ENCODE measurements at places on chromosomes 12 and 14.
A peak's percentile ranks its signal among the peaks of the same experiment; 100 is the strongest.

DNA sequence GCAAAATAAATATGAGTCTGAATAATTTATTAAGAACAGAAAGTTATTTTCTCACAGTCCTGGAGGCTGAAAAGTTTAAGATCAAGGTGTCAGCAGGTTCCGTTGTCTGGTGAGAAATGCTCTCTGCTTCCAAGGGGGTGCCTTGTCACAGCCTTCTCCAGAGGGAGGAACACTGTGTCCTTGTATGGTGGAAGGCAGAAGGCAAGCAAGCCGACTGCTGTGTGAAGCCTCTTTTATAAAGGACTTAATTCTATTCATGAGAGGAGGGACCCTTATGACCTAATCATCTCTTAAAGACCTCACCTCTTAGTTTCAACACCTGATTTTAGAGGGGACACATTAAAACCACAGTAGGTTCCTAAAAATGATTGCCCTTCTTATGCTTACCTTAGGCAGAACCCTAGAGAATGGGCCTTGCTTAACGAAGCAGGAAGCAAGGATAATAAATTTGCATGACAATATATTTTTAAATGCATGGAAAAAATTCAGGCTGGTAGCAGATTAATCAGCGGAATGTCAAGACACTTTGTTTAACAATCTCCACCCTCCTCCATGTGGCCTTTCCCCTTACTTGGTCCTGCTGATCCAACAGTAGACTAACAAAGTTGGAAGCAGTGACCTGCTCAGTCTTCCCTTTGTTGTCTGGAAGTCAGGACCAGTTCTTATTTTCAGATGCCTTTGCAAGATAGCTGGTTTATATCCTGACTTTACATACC lies 154.9 kb downstream of the DYRK2 start:
- DNase-seq = no peak

DNA sequence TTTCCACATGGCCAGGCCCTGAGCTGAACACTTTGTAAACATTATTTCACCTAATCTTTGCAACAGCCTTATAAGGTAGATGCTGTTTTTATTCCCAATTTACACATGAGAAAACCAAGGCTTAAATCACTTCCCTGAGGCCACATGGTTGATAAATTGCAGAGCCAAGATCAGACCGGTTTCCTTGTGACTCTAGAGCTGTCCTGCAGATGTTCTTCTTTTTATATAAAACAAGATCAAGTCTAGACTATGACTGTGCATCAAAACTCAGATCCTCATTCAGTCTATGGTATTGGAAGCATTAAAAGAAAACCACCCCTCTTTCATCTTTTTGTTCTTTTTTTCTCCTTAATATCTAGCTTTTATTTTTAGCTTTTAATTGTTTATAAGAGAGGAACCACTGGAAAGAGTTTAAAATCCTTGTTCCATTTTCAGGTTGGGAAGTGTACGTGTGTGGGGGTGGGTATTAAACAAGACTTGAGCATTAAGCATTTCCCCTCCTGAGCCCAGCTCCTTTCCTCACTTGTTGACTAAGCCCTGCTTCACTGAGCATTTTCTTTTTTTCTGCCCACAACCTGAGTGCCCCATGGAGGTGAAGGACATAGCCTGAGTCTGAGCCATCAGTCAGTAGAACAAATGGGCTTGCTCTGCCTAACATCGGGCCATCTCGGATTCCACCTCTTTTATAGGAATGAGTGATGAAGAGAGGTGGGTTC lies 45.4 kb downstream of the GPATCH2L start:
- DNase-seq = no peak

- DNase-seq = no peak
Observed at GRCh38 chr14:69096781-69097475, 56.0 kb downstream of the DCAF5 start.

DNA sequence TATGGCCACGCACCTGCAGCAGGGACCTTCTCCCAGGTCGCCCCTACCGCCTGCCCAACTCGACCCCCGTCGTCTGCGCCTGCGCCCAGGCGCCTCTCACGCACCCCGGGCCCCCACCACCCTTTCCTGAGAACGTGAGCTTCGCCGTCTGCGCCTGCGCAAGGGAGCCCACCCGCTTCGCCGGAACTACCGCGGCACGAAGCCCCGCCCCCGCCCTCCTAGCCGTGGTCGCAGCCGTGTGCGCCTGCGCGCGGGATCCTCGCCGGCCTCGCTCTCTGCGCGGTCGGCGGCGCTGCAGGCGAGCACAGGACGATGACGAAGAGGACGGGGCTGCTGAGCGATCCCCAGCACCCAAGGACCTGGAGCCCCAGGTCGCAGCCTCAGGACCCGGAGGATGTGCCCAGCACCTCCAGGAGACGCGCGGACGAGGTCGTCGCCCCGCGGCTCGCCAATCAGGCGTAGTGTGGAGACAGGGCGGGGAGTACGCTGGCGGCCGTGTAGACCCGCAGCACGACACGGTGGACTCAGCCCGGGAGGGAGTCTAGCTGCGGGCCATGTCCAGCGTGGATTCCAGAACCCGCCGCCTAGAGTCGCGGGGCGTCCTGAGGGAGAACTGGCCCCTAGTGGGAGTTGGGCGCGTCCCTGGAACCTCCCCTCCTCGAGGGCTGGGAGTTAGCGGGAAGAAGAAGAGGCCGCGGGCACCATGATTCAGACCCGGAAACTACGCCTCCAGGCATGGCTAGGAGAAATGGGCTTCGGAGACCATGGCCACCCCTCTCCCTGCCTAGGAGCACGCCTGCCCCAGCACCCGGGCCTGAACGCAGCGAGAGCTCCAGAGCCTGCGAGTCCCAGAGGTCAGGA lies 1120.8 kb upstream of the TMEM132C start:
- peak; percentile 78 for DNase-seq

- no peak for DNase-seq
Observed at GRCh38 chr12:124422142-124422569, 127.3 kb downstream of the RFLNA start.

DNA sequence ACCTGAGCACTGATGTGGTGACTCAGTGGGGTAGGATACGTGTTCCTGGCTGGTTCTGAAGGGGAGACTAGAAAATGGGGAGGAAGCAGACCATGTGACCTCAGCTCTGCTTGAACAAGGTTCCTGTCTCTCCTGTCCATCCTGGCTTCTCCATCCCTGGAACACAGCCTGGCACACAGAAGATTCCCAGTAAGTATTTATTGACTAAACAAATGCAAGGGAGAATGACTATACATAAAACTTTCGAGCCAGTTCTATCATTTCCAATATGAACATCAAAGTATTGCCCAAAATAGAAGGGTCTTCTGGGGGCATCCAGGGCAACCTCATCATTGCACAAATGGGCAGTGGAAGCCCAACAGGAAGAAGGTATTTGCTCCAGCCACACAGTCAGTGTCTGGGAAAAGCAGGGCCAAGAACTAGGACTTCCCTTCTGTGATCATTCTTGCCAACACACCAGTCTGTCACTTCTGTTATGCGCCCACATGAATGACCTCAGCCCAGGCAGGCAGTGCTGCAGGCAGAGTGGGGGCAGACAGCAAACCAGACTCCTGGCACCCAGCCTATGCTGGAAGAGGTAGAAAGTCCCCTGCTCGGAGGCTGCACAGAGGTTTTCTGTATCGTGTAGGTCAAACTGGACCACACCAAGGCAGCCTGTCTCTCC lies 5.6 kb upstream of the SERPINA9 start:
- no peak for DNase-seq

- DNase-seq = no peak
Observed at GRCh38 chr12:108814462-108815211, 42.7 kb downstream of the SSH1 start.

- no peak for DNase-seq
Observed at GRCh38 chr12:65372574-65372973, 94.1 kb downstream of the MSRB3 start.

DNA sequence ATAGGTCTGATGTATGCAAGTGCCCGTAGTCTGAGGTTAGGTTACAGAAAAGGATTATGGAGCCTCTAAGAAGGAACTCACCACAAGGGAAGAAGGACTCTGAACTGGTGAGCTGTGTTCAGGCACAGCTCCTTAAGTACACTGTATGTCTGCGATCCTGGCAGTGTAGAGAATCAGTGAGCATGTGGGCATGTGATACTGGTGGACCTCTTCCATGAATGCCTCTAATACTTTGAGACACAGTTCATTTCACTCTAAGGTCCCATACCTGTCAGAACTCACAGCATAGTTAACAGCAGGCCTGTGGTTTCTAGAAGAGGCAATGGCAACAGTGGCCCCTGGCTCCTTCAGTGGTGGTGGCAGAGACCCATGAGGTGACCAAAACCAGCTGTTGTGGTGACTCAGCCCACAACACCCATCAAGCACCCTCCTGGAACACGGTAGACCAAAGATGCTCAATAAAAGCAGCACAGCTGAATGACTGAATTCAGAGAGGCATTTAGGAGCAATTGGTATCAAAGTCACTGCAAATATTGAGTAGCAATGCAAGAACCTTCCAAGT lies 6.9 kb upstream of the OR6J1 start:
- DNase-seq = no peak

GRCh38 chr12:122861587-122861970 lies 26.3 kb downstream of the HIP1R start:
- DNase-seq = no peak

GRCh38 chr12:92654929-92655328 lies 47.9 kb upstream of the PLEKHG7 start:
- no peak for DNase-seq

DNA sequence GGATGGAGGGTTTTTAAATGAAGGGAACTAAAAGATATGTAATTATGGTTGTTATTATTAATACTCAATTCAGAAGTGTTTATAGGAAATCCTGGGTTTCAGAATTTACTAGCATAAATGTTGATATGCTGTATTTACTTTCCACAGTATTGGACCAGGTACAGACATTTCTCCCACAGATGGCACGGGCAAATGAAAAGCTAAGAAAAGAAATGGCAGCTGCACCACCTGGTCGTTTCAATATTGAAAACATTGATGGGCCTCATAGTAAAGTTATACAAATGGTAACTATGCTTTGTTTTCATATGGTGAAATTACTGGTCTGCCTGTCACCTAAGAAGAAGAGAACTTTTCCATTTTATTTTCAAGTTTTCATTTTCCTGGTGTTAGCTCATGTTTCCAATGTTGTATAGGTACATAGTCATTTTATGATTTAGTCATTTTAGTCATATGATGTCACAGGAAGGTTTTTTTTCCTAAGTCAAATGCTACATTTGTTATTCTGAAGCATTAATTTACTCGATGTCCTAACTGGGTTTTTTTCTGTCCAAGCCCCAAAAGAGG lies 5.5 kb downstream of the NOPCHAP1 start:
- no peak for DNase-seq

GRCh38 chr12:70319605-70320004 lies 46.5 kb upstream of the KCNMB4 start:
- DNase-seq = no peak

DNA sequence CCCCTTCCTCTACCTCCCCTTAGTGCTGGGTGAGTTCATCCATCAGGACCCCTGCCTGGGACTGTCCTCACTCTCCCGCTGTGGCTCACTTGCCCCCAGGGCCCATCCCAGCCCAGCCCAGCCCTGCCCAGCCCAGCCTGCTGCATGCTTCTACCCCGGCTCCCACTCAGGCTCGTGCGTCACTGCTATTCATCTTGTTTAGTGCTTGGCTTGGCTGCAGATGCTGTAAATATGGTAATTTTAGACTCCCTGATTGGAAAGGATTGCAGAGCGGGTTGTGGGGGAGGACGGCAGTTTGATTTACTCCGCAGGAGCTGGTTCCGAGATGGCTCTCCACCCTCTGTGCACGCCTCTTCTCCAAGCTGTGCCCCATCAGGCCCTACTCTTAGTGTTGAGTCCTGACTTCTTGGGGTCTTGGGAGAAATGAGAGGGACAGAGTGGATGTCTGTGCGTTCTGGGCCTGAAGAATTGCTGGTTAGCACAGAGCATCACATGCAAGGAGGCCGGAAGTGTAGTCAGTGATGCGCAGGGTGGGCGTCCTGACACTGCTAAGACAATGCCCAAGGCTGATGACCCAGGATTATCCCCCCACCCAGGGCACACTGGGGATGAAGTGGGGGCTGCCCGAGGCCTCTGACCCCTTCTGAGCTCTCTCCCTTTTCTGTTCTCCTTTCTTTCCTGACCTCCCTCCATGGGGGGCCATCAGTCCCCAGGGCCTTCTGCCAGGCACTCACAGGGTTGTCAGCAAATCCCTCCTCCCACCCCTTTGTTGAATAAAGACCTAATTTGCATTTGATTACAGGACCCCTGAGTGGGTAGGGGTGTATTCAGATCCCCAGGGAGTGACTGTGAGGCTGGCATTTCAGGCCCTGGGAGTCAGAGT lies 244.4 kb downstream of the ZFP36L1 start:
- DNase-seq = no peak

DNA sequence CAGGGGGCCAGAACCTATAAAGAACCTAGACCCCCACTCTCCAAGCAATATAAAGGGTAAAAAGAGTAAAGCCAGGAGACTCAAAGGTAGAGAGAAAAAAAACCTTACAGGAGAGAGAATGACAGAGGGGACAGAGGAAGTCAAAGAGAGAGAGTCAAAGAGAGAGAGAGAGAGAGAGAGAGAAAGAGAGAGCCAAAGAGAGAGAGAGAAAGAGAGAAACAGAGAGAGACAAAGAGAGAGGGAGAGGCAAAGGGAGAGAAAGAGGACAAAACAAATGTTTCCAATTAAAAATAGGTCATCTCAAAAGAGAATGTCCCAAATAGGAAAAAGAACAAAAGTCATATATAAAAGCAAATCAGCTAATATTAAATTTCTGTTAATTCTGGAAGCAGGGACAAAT lies 251.5 kb downstream of the DPY19L2 start:
- DNase-seq = no peak

DNA sequence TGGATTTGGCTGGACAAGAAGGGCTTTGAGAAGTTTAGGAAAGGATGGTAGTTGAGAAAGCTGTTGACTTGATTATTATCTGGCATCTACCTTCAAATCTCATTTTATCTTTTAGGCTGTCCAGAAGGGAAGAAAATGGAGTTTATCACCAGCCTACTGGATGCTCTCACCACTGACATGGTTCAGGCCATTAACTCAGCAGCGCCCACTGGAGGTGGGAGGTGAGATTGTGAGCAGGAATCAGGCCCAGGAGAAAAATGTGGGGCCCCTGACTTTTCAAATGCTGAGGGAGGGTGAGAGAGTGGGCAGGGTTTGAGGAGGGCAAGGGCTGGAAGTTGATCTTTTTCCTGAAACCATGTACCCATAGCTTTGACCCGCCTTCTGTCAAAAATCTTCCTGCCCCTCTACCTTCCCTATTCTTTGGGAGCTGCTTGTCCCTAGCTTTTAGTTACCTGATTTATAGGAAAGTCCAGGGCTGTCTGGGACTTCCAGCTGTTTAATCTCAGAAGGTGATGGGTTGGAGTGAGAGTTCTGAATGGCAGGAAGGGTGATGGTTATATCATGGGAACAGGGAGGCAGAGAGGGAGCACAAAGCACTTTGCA lies 134.2 kb downstream of the SMOC1 start:
- no peak for DNase-seq

DNA sequence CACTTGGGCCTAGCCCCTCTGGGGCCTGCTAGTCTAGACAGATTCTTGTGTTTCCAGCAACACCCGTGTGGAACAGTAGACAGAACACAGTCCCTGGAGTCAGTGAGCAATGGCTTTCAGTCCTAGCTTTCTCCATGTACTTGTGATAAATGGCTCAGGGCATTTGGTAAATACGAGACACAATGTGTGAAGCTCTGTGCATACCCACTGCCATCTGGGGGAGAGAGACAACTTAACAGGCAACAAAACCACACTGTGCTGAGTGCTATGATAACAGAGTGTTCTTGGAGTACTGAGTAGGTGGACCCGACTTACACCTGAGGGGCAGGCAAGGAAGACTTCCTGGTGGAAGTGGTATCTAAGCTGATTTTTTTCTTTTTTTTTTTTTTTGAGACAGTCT lies 86.3 kb upstream of the TBX3 start:
- DNase-seq = no peak

All from activated CD4-positive, alpha-beta T cell treated with anti-CD3 and anti-CD28 coated beads for 4 hours (primary cell).